ENCODE measurements at places on chromosomes 16 and 17.

DNA sequence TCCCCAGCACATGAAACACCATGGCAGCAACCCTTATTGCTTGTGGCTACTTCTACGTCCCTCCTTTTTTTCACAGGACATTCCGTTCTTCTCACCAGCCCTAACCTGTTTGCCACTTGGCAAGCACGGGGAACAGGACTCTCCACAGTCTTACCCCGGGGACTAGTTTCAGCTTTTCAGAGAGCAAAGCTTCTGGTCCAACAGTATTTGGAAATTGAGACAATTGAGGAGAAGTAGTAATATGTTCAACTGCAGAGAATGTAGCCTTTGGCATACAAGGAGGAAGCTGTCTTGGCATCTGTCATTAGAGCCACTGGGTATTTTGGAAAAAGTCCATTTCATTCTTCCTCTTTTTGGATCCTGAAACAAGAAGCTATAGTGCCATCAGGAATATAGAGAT lies 65.7 kb downstream of the MAP2K6 start:
- DNase-seq = no peak

DNA sequence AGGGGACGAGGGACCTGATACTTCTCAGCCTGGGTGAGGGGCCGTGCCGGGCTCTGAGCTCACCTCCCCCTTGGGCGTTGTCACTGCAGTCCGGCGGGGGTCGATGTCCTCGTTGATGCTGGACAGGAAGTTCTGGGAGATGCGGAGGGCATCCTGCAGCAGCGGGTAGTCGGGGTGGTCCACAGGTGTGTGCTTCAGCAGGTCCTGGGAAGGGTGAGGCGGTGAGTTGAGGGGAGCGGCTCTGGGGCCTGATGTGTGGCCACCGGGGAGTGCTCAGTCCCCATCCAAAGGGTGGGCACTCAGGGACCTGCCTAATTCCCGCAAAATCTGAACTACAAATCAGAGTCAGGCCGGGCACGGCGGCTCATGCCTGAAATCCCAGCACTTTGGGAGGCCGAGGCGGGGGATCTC lies 75.6 kb downstream of the TIMM22 start:
- DNase-seq = no peak

DNA sequence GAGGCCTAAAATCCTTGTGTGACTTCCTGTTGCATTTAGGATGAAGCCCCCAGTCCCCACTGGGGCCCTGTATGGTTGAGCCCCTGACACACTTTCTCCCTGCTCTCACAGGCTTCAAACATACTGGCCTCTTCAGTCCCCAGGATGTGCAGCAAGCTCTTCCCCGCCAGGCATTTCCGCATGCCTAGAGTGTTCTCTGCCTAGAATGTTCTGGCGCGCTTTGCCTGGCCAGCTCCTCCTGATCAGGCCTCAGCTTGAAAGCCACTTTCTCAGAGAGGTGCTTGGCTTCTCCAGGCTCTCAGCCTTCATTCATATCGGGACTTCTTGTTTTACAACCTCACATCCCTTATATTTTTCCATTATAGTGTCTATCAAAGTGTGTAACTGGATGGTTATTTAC lies 123.7 kb downstream of the SPACA3 start:
- peak; percentile 3 for DNase-seq

DNA sequence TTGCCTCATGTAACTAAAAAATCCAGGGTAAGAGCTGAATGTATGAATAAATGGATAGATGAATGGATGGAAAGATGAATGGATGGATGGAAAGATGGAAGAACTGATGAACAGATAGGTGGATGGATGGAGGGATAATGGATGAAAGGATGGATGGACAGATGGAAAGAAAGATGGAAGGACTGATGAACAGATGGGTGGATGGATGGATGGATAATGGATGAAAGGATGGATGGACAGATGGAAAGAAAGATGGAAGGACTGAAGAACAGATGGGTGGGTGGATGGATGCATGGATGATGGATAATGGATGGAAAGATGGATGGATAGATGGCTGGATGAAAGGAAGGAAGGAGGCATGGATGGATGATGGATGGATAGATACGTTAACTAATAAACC lies 11.9 kb downstream of the CHD9NB start:
- no peak for DNase-seq

- no peak for DNase-seq
These were observed 25.4 kb downstream of the CDRT15 start for GRCh38 chr17:14211246-14211645.

- DNase-seq = peak; percentile 10
These were observed 25.9 kb upstream of the APOH start for GRCh38 chr17:66255112-66255511.

DNA sequence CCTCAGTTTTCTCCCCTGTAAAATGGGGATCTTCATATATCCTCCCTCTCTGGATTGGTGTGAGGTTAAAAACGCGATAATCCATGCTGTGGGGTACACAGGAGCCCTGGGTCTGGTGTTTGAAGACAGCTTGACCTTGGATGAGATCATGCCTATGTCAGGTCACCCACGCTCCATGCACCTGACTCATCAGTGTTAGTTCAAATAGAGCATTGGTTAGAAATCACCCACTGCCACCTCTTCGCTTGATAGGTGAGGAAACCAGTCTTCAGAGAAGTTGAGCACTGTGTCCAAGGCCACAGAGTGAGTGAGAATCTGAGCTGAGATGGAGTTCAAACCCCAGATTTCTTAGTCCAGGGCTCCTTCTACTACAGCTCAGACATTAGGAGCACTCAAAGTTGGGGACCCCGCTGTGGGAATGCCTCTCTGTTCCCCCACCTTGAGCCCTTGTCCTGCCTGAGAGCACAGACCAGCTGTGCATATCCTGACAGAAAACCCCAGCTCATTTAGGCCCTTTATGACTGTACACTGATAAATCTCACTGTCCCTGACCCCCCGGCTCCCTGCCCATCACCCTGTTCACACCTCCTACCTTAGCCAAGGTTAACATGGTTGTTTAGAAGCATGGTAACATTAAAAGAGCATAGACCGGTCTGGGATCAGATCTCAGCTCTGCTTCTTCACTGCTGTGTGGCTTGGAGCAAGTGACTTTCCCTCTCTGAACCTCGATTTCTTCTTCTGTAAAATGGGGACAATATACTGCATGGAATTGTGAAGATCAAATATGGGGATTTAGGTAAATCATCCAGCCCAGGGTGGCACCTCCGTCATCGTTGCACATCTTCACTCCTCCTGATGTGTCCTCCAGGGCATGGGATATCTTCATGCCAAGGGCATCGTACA lies 22.4 kb upstream of the LGALS9 start:
- no peak for DNase-seq
